ENCODE measurements at places on chromosomes 1 and 21.
A peak's percentile ranks its signal among the peaks of the same experiment; 100 is the strongest.

GRCh38 chr1:1441002-1441888 is 5.8 kb downstream of the VWA1 start:
- no peak for DNase-seq

- DNase-seq: no peak
Measured at GRCh38 chr1:56137521-56138505, 441.6 kb downstream of the PLPP3 start.

DNA sequence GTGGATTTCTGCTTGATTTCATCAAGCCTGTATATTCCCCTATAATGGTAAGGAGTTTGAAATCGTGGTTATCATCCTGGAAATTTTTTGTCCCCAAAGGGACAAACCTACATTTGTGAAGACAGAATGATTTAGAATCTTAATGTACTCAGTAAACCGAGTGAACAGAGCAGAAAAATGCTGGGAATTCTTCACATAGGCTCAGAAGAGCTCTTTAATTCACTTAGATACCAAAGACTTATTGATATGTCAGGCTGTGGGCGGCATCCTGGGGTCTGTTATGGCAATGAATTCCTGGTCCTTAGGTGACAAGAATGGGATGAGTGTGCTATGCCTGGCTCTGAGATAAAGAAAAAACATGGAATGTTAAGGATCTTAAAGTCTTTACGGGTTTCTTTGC is 74.9 kb downstream of the ROR1 start:
- DNase-seq: no peak

- DNase-seq: no peak
Measured at GRCh38 chr1:41351262-41352151, 9.7 kb upstream of the FOXO6 start.

GRCh38 chr21:35036465-35037383 is 12.4 kb downstream of the RUNX1 start:
- no peak for DNase-seq

DNA sequence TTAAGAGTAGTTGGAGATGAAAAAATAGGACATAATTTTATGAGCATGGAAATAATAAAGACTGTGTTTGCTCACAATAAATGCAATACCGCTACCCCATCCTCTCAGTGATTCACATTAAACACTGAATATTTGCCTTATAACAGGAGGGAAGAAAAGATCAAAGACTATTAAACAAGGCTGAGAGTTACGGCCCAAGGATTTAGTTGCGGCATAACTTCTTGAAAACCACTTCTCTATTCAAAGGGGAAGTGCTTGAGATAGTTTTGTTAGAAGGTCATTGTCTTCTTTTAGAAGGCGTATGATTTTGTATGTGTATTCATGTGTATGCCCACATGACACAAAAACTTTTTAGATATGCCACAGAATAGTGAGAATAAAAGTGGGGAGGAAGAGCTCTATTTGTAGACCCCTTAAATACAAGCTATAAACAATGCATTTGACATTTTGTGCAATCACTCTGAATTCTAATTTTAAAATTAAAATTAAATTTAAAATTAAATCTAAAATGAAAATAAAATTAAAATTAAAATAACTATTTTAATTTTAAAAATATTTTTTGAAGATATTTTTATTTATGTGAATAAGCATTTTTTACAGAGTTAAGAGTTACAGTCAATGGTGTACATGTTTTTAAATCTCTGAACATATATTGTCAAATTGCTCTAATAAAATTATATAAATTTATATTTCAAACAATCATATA is 986.6 kb upstream of the ADAMTS5 start:
- DNase-seq: no peak

- DNase-seq: no peak
Measured at GRCh38 chr1:14439015-14439414, 159.5 kb upstream of the KAZN start.

- DNase-seq: no peak
Measured at GRCh38 chr21:41812679-41813078, 45.8 kb upstream of the RIPK4 start.

- no peak for DNase-seq
Measured at GRCh38 chr1:24136956-24137539, 5.9 kb downstream of the IL22RA1 start.

- peak; percentile 81 for DNase-seq
Measured at GRCh38 chr1:94481473-94481933, 60.1 kb downstream of the F3 start.

GRCh38 chr21:31204801-31205200 is 139.3 kb downstream of the TIAM1 start:
- no peak for DNase-seq

DNA sequence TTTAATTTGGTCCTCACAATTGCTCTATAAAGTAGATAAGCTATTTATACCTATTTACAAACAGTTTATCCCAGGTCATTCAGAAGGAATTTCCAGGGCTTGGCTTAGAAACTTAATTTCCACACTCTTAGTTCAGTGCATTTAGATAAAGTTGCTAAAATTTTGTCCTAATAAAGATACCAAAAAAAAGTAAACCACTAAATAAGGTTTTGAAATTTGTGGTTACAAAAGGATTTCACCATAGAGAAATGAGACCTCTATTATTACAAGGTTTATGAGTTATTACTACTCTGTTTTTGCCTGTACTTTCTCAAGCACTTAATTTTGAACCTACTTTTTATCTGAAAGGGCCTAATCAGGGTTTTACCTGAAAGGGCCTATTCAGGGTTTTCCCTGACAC is 22.4 kb downstream of the PTPN22 start:
- no peak for DNase-seq

DNA sequence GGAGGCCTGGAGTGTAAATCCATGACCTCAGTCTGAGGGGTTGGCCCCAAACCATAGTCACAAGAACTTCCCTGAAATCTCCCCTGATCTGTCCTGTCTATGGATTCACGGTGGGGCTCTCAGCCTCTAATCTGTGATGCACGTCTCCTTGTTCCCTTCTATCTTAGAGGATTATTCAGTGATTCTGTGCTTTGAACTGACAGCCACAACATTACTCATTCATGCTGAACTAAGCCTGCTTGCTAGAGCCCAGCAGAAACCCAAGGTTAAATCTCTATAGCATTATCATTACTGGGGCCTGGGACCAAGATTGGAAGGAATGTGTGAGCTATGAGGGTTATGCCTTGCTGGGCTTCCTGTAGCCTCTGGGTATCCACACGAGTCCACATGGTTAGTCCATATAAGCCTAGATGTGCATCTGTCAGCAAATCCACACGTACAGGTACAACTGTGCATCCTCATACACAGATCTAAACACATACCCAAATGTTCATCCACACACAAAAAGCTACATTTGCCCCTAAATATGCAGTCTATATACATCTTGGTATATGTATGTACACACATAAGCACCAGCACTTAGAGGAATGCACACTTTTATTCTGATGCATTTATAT is 22.4 kb upstream of the MAGOH start:
- DNase-seq: no peak

- no peak for DNase-seq
Measured at GRCh38 chr1:224317383-224318045, 12.5 kb downstream of the NVL start.

DNA sequence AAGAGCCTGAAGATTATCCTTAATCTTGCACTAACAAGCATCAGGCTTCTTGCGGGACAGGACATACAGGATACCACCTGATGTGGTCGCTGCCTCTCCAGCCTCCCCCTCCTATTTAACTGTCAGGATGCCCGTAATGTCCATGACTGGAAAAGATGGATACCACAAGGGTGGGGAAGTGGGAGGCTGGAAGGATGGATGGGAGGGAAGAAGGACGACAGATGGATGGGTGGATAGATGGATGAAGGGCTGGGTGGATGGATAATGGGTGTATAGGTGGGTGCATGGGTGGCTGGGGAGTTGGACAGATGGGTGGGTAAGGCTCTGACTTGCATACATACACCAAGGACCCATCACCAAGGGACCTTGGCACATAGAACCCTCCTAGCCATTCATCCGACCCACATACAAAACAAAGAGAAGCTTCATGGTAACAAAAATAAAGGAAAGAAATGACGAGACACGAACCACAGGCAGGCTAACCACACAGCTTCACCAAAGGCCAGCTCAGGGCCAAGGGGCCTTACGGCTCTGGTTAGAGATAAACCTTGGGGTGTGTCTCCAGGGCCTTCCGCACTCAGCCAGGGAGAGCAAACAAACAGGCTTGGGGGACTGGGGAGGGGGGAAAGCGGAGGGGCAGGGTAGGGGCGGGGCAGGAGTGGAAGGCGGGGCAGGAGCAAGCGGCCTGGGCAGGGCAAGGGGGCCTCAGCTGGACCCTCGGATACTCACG is 50.5 kb downstream of the HSPG2 start:
- DNase-seq: no peak

DNA sequence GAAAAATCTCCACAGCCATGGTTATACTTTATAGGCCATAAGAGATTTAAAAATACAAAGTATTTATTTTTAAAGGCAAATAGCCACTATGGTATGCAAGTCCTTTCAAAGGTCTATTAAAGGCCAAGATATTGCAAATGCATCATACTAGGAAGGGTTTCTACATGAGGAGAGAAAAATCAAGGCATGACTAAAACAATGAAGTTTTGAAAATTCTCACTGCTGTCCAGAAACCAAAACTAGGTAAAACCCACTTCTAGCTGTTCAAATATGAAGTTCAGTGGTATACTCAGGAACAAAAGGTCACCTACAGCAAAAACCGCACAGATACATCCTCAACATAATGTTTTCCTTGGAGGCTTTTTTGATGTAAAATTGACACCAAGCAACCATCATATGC is 75.0 kb downstream of the EPS15 start:
- DNase-seq: no peak

DNA sequence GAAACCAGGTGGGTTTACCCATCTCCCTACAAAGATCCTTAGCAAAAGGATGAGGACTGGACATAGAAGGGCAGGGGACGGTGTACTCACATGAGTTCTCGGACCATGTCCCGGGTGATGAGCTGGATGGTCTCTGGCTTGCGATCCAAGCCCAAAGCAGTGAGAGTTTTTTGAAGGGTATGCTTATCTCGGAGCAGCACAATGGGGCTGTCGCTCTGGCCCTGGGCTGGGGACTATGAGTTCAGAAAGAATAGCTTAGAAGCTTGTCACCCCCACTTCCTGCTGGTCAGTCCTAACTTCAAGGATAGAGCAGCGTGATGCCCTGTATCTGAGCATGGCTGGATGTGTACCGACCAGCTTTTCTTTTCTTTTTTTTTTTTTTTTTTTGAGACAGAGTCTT is 9.6 kb downstream of the CFAP45 start:
- no peak for DNase-seq

GRCh38 chr21:18384771-18385170 is 18.8 kb downstream of the TMPRSS15 start:
- DNase-seq: no peak

DNA sequence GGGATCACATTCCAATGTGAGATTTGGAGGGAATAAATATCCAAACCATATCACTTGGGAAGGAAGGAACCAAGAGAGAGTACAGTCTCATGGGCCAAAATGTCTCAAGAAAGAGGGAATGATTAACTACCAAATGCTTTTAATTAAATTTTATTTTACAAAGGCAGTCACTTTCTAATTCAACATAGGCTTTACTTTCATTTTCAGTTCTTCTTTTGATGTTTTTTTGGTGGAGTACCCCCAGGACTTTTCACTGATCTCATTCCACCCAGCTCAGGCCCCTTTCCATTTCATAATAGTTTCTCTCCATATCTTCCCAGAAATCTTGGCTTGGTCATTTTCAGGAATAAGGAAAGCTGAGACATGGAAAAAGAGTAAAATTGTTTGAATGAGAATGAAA is 5.1 kb upstream of the SLAMF7 start:
- no peak for DNase-seq

DNA sequence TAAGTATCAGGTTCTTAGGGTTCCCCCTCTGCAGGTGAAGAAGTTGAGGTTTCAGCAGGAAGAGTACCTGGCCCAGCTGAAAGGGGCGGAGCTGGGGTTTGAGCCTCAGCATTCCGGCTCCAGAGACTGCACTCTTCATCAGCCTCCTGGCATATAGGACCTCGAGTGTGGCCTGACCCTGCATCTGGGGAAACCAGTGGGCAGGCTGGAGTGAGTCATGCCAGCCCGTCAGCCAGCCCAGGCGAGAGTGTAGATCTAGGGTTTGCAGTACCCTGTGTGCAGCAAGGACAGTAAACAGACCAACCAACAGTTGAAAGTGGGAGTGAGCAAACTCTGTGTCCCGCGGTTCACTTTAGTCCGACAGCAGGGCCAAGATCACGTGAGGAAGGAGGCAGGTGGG is 14.1 kb downstream of the MFSD2A start:
- no peak for DNase-seq

GRCh38 chr1:81021134-81021533 is 779.6 kb upstream of the ADGRL2 start:
- DNase-seq: no peak

GRCh38 chr1:13700521-13701270 is 708 bp downstream of the PRDM2 start:
- no peak for DNase-seq

- DNase-seq: no peak
Measured at GRCh38 chr1:173297798-173298391, 90.8 kb upstream of the TNFSF4 start.

GRCh38 chr1:169051171-169051570 is 55.3 kb upstream of the ATP1B1 start:
- no peak for DNase-seq

GRCh38 chr1:186212568-186213224 is 162.4 kb downstream of the TPR start:
- DNase-seq: peak; percentile 82

- no peak for DNase-seq
Measured at GRCh38 chr21:44710756-44711326, 531 bp downstream of the TSPEAR start.

- DNase-seq: no peak
Measured at GRCh38 chr1:221419513-221420095, 322.3 kb downstream of the DUSP10 start.

- DNase-seq: no peak
Measured at GRCh38 chr1:99726818-99727217, 39.6 kb downstream of the FRRS1 start.

- no peak for DNase-seq
Measured at GRCh38 chr1:38114241-38115026, 67.8 kb upstream of the POU3F1 start.

GRCh38 chr1:53484705-53485477 is 25.7 kb downstream of the DMRTB1 start:
- peak; percentile 20 for DNase-seq

- no peak for DNase-seq
Measured at GRCh38 chr21:14270631-14271030, 54.7 kb downstream of the RBM11 start.

- DNase-seq: no peak
Measured at GRCh38 chr1:76568573-76569238, 298.6 kb upstream of the ST6GALNAC5 start.

GRCh38 chr1:41780916-41781315 is 137.8 kb downstream of the HIVEP3 start:
- no peak for DNase-seq

DNA sequence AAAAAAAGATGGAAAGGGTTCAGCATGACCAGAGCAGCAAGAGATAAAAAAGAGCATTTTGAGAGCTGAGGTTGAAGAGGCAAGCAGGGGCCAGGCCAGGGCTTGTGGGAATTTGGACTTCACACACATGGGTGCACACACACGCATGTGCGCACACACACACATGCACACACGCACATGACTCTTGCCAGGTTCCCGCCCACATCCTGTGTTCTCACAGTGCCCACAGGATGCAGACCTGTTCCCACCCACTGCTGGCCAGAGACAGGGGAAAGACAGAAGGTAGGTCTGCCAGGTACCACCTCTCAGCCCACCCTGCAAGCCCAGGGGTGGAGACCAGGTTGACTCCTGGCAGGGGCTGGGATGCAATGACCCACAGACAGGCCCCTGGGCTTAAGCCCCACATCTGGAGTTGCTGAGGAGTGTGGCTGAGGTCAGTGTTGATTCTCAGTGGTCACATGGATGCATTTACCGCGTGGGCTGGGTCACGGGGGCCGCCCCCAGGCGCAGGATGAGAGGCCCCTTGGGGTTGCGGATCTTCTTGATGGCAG is 4.4 kb downstream of the COL16A1 start:
- DNase-seq: no peak
